HCEC 1CT (cell line): ENCODE measurements at places on chromosomes 7 and 10.

- DNase-seq = no peak
These were observed 1049.3 kb upstream of the C7orf33 start for GRCh38 chr7:147541261-147541660.

DNA sequence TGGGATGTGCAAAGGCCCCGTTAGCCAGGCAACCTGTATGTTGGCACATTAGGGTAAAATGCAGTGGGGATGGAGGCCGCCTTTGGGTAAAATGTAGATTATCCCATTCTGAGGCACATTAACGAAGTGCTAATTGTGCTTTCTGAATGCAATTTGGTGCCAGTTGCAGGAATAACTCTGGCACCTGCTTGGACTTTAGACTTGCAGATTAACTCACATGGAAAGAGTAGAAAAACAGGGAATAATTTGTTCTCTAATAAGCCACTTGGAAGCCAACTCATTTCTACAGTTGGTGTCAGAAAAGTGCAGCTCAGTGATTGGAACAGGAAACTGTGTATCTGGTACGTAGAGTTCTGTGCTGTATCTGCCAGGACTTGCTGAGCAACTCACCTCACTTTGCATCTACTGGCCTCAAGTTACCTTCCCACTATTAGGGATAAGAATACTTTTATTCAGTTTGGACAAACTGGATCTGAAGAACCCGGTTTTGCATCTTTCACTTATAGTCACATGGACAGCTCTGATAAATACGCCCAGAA is 377.4 kb upstream of the PODXL start:
- DNase-seq = no peak

- DNase-seq = peak; percentile 90
These were observed at the start of gene STAM for GRCh38 chr10:17643755-17644484. STAM (plus strand) TSS chr10:17644151; CDS start chr10:17644340, 189 bp downstream.

DNA sequence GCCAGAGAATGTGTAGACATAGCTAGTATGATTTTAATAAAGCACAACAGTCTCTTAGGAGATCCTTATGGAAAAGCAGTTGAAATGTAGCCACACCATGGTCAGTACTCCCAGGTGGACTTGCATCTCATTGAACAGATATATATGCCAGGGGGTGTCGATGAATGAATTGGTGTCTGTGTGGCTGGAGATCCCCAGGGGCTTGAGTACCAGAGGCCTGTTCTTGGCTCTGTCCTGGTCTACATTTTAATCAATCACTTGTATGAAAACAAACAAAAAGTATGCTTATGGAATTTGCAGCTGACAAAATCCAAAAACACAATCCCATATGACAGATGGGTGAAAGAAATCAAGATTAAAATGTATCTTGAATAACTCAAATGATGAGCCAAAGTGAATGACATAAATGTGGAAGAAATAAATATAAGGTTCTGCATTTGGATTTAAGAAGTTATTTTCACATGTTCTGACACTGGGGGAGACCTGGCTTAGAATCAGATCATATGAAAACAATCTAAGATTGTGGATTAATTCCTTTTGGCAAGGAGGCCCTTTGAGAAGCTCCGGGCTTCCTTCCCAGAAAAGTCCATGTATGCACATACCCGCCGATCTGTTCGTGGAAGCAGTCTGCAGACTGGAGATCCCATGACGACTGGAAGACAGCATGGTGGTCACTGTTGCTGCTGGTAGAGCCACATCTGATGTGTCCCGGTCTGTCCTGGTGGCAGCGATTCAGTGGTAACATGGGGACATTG is 15.6 kb downstream of the CLEC2L start:
- DNase-seq = no peak

DNA sequence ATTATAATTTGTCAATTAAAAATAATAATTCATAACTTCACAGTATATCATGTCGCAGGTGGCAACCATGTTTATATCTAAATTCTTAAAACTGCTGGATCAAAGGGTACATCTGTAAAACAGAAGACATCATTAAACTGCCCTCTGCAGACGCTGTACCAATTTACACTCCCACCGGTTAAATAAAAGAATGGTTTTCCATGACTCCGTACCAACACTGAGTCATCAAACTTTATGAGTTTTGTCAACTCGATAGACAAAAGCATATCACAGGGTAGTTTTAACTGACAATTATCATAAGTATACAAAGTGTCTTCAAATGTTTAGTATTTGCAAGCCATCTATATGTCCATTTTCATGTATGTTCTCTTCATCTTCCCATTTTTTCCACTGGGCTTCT is 5.7 kb upstream of the GSTK1 start:
- no peak for DNase-seq

GRCh38 chr10:19985745-19986144 is 169.5 kb downstream of the PLXDC2 start:
- no peak for DNase-seq

GRCh38 chr7:143172354-143172753 is 10.9 kb upstream of the TAS2R39 start:
- no peak for DNase-seq

DNA sequence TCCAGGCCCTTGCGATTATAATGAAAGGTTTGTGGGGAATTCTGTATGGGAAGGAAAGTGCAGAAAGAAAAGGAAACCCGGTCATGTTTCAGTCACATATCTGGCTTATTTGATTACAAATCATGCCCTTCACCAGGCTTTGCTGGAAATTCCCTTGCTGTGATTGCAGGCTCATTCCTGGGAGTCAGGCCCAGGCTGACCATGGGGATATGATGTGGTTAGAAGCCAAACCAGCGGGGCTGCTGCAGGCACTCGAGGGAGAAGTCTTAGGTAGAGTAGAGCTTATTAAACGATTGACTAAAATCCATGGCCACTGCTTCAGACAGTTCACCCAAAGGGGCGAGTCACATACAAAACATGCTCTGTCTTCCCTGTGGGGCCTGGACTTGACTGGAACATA is 16.2 kb downstream of the PKD1L1 start:
- DNase-seq = no peak

DNA sequence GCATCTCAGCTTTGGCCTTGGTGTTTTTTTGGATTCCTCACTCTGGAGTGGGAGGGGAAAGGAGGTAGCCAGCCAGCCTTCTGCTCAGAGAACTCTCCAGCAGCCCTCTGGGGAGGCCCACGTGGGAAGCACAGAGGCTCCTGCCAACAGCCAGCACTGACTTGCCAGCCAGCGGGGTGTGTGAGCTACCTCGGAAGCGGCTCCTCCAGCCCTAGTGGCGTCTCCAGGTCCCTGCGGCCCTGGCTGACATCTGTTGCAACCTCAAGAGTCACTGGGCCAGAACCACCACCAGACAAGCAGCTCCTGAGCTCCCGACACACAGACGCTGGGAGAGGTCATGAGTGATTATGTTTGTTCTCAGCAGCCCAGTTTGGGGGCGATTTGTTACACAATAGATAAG is 180.2 kb upstream of the FZD8 start:
- peak; percentile 36 for DNase-seq

- no peak for DNase-seq
These were observed 9.2 kb downstream of the TNPO3 start for GRCh38 chr7:129045682-129046081.

- no peak for DNase-seq
These were observed at the start of gene BEND7 for GRCh38 chr10:13528875-13529713. BEND7 (minus strand) TSS chr10:13529014; CDS start chr10:13528533, 481 bp downstream.

GRCh38 chr10:113069595-113069994 is 119.5 kb downstream of the TCF7L2 start:
- no peak for DNase-seq

GRCh38 chr10:42939237-42939636 is 137.6 kb upstream of the RET start:
- no peak for DNase-seq

DNA sequence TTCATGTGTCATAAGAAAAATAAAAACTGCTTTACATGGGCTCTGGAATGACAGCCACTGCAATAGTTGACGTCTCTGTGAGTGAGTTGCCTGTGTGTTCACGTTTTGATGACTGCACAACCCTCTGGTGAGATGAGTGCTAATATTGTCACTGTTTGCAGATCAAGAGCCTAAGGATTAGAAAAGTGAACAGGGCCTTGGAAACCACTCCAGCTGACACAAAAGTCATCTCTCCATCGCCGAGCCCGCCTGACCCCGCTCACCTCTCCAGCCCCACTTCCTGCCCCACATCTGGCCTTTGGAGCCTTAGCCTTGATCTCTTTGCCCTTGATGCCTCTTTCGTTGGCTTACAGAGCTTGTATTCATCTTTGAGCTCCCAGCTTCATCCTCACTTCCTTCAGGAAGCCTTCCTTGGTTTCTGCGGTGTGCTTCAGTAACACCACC is 351.7 kb downstream of the TCERG1L start:
- DNase-seq = no peak

DNA sequence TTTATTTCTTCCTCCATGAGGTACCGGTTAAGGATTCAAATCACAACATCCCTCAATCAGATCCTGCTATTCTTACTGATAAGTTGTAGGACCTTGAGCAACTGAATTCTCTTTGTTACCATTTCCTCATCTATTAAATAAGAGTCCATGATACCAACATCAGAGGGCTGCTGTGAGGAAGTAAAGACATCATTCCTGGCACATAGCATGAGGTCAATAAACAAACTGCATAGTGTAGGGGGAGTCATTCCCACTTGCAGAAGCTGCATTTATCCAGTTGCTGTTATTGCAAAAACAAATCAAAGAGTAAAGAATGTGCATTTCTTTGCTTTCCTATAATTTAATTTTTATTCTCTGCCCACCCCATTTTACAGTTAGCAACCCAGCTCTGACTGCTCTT is 36.8 kb downstream of the LDB3 start:
- DNase-seq = no peak

- DNase-seq = no peak
These were observed 64.4 kb upstream of the NANOS1 start for GRCh38 chr10:118965096-118965495.

- DNase-seq = no peak
These were observed 13.5 kb downstream of the LRRC20 start for GRCh38 chr10:70368774-70369482.

DNA sequence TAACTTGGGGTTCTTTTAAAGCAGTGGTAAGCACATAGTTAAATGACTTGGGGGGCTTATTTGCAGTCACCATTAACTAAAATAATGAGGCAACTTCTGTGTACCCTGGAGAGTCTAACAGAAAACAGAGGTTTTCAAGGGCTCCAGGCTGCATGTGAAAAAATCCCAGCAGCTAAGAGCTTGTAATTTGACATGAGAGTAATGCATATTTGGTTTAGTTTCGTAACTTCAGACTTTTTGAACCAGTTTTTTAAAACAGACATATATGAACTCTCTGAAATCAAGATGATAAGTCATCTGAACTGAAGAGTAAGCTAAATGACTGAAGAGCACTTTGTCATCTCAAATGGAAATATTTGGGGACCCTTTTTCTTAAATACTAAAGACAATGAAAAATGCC is 40.2 kb upstream of the IFRD1 start:
- DNase-seq = peak; percentile 45

DNA sequence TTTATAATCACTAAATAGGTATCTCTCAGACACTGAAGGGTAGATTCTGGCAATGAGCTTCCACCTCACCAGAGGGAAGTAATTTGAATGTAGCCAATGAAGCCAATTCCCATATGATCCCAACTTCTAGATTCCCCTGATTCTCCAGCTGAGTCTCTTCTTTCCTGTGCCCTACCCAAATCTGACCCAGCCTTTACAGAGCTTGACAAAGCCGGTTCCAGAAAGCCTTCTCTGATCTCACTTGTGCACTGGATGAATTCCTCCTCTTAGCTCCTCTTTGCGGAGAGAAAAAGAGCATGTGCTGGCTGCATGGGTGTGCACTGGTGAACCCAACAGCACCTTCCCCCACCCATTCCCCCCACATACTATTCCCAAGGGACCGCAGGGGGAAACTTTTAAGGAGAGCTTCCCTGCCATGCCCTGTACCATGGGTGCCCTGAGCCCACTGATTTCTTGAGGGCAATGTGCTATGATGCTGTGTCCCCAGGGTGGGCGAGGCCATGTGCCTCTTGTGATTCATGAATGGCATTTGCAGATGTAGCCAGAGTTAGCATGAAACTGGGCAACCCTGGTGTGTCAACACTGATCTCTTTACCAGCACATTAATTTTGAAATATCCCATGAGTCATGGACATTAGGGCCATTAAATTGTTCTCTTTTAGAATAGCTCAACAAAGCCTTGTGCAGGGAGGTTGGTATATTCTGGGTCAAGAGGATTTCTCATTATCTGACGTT is 50.4 kb upstream of the PLEKHA1 start:
- peak; percentile 55 for DNase-seq

DNA sequence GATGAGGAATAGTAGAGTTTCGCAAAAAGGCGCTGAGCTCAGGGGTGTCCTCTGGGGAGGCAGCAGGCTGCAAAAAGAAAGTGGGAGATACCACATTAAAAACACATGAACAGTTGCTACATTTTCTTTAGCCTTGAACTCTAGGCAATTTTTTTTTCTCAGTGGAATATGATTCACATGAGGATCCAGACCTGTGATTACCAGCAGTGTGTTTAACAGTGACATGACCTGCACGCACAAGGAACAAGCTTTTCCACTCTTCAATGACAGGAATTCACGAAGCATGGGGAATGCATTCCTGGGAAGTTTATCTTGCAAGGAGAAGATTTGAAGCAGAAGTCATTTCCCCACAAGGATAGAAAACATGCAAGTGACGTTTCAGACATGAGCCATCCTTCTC is 161.6 kb downstream of the ITGA8 start:
- DNase-seq = no peak

GRCh38 chr7:27171637-27172314 is 2.3 kb downstream of the HOXA10 start:
- DNase-seq = peak; percentile 59

GRCh38 chr10:35259769-35260397 is 76.4 kb upstream of the CCNY start:
- DNase-seq = peak; percentile 94

GRCh38 chr10:112813866-112814591 is 136.0 kb upstream of the TCF7L2 start:
- no peak for DNase-seq

GRCh38 chr10:5645944-5646617 is 20.3 kb downstream of the ASB13 start:
- no peak for DNase-seq

DNA sequence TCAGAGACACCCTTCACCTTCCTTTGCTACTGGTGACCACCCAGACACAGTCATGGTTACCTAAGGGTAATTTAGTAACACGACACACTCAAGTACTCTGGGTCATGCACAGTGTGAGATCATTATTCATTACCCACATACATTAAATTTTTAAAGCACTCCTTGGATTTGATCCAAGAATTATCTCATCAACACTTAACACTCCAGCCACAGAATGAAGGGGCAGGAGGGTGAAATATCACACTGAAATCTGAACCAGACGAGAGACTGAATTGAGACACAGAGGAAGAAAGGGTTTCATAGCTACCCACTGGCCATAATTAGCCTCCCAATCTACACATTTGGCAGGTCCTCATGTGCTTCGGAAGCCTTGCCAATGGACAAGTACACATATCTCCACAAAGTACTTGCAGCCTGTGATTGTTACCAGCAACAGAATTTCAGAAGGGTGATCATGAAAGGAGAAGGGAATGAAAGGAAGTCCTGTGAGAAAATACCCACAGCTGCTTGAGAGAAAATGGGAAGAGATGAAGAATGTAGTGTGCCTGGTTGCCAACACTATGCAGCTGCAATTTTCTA is 189.3 kb downstream of the POLR1F start:
- peak; percentile 46 for DNase-seq

DNA sequence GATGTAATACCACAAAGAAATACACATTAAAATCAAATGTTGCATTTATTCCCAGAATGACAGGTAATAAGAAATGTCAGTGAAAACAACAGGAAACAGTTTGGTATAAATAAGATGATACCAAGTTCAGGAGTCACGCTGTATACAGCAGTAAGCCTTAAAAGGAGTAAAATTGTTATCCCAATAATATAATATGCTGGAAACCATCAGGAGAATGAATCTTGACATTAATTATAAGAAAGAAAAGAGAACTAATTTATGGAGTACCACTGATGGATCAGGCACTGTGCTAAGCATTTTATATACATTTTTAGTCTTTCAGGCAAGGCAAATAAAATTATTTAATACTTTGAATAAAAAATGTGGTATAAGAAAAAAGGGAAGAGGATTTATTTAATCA is 27.6 kb downstream of the PRKAR2B start:
- no peak for DNase-seq
